ENCODE measurements at places on chromosomes 7 and 10. TPM values are rescaled to one million over a fixed set of nuclear protein-coding genes. Genes with fewer than 3 reads are reported as not detected.

GRCh38 chr10:114174695-114175188 lies 739 bp upstream of the CCDC186 start:
- H3K36me3 ChIP-seq: peaks cover 3% of the 10 kb centered on the region
- peak overlapping the region; percentile 100 for H3K4me3 ChIP-seq
- peak overlapping the region; percentile 90 for H3K27ac ChIP-seq
- no peak for DNase-seq
- H3K4me1 ChIP-seq: peaks cover 41% of the 10 kb centered on the region
- peaks cover 8% of the 10 kb centered on the region for H3K27me3 ChIP-seq

DNA sequence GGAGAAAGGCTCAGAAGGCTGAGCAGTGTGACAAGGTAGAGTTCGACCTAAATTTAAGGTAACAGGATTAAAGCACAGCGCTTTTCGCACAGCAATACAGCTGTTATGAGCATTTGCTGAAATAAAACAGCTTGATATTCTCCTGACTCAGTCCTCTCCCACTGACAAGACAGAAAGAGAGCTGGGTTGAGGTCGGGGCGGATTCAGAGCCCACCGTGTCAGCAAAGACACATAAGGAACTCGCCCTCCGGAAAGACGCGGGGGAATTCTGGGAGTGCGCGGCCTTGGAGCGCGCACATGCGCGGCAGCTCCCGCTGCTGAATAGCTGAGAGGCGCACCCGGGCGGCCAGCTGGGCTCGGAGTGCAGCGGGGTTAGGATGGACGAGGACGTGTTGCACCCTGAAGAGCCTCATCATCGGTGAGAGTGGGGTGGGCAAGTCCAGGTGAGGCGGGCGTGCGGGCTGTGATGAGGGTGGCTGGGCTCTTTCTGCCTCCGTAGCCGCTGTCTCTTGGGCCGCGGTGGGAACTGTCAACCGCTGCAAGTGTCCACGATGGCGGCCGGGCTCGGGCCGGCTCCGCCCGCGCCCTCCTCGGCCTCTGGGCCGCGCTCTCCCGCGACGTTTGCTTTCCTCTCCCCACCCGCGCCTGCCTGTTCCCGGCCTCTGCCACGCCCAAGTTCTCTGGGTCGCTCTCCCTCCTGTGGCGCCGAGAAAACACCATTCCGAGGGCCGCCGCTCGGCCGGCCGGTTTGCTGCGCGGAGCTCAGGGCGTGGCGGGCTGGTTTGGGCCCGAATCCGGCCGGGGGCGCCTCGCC lies 120.6 kb downstream of the LYZL1 start:
- peaks cover 9% of the 10 kb centered on the region for H3K36me3 ChIP-seq
- H3K27ac ChIP-seq: peak overlapping the region; percentile 97
- no peaks in the 10 kb centered on the region for H3K27me3 ChIP-seq
- peak; percentile 47 for DNase-seq

CHCHD1 gene
- 23.5 TPM for total RNA-seq

STAG3 gene
- 103 TPM for total RNA-seq

ACSM6 gene
- total RNA-seq: not detected
